Activated naive CD4-positive, alpha-beta T cell treated with anti-CD3 and anti-CD28 coated beads for 36 hours (primary cell): ENCODE measurements at places on chromosomes 3 and 15.
A peak's percentile ranks its signal among the peaks of the same experiment; 100 is the strongest.

DNA sequence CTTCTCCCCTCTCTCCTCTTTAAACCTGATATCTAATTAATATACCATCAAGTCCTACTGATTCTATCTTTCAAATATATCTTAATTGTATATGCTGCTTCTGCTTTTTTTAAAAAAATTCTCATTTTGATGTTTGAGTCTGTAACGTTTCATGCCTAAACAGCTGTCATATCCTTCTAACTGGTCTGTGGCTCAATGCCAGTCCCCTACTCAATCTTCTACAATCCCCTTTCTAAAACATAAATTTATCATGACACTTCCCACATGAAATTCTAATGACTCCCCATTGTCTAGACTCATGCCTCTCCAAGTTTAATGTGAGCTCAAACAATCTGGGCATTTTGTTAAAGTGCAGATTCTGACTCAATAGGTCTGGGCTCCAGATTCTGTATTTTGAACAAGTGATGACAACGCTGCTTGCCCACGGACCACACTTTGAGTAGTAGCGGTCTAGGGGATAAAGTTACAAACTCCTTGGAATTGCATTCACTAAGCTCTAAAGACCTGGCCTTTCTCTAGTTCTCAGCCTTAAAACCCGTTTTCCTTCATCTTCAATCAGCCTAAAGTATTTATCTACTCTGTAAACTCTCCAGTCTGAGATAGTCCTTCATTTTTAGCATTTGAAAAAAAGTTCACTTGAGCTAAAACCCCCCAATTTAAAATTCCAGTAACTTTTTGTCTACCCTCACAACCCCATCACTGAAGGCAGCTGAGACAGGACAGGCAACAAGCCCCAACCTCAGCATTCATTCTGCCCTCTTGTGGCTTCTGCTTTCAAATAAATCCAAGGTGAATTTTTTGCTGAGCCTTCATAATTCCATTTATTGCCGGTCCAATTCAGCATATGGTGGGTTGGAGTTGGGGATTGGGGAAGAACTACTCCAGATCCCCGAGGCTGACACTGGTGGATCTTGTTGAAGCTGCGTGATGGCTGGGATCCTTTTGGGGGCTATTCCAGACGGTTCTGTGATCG is 88.1 kb upstream of the THRB start:
- no peak for DNase-seq

GRCh38 chr3:83500931-83501330 is 1457.9 kb upstream of the CADM2 start:
- no peak for DNase-seq

GRCh38 chr3:133535971-133536881 is 37.3 kb upstream of the CDV3 start:
- no peak for DNase-seq

- DNase-seq: peak; percentile 31
Measured at GRCh38 chr3:152352554-152352953, 83.8 kb downstream of the MBNL1 start.

DNA sequence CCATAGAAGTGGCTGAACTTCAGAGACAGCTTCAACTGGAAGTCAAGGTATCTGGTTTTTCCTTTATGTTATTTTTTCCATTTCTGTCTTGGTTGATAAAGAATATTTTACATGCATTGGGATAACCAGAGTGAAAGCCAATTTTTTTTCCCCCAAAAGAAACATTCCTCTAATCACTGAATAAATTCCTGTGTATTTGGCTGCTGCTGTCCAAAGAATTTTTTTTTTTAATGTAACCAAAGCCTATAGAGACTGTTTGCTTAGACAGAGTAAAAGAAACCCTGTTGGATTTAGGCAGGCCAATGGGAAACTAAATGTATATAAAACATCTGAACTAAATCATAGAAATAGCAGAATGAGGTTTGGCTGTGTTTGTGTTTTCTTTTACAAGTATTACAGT is 75.2 kb downstream of the CGNL1 start:
- DNase-seq: no peak

DNA sequence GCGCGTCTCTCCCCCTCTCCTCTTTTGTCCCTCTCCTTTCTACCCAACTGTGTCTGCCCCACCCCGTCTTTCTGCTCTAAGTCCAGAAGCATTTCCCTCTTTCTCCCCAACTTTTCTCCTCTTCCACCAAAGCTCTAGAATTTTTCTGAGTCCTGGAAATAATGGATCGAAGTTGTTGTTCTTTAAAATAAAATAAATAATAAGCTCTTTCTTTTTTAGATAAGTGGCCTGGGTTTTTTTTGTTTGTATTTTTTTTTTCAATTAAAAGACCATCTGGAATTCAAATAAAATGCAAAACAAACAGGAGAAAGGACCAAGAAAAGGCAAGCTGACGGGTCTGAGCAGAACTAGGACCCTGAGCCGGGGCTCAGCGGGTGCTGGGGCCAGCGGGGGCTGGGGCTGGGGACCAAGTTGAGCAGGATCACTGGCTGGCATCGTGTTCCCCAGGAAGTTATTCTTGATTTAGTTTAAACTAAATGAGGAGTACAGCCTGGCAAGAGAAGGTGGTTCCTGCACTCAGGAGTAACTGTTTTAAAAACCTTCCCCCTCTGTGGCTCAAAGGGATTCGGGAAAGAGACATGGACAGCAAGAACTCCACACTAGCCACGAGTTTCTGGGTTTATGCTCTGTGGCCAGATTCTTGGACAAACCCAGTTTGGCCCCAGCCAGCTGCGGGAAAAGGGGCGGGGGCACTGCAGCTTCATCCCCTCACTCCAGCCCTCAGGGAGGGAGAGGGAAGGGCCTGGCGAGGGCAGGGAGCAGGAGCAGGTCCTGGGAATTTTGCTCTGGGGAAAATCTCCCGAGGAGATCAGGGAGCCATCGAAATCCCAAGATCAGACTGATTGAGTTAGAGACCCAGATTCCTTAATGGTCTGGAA is 8.4 kb downstream of the GATA2 start:
- no peak for DNase-seq

- no peak for DNase-seq
Measured at GRCh38 chr3:59391131-59391530, 341.3 kb upstream of the CFAP20DC start.

GRCh38 chr15:81024265-81024872 is 23.6 kb downstream of the TLNRD1 start:
- no peak for DNase-seq

GRCh38 chr15:83767741-83768140 is 113.8 kb downstream of the ADAMTSL3 start:
- DNase-seq: no peak

DNA sequence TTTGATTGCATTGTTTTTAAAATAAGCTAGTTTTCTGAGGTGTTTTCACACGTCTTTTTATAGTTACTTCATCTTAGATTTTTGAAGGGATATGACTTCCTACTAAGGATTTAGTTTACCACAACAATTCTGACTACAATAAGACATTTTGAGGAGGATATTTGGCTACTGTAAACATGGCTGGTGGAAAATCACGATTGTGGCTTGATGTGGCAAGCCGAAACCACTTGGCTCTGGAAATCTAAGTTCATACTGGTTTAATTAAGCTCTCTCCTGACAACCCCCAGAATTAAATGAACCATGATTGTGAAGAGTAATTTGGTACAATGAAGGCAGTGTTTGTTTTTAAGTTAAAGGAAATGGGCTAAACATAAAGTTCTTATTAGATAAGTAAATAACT is 30.8 kb downstream of the ST3GAL6 start:
- DNase-seq: no peak

DNA sequence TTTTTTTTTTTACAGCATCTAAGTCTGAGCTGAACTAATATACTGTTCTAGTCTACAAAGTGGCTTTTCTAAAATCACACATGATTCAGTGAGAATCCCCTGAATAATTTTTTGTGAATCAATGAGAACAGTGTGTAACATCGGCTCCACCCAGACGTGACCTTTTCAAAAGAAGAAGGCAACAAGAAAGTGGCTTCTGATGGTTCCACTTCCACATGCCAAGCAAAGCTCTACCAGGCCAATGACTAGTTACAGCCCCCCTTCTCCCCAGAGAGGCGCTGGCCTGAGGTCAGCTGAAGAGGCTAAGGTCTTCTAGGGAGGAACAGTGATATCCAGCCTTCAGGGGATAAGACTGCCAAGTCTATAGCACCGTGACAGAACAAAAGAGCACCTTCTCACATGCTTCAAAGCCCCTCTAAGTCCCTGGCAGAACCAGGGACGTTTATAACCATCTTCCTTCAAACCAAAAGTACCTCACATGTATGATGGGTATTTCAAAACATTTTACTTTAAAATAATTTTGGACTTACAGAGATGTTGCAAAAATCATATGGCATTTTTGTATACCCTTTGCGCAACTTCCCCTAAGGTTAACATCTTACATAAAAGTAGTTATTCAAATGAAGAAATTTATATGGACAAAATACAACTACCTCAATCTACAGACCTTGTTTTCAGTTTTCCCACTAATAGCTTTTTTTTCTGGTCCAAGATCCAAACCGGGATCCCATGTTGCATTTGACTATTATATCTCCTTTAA is 177.9 kb downstream of the OSBPL10 start:
- no peak for DNase-seq

GRCh38 chr3:53073553-53074365 is 27.9 kb upstream of the SFMBT1 start:
- DNase-seq: no peak

DNA sequence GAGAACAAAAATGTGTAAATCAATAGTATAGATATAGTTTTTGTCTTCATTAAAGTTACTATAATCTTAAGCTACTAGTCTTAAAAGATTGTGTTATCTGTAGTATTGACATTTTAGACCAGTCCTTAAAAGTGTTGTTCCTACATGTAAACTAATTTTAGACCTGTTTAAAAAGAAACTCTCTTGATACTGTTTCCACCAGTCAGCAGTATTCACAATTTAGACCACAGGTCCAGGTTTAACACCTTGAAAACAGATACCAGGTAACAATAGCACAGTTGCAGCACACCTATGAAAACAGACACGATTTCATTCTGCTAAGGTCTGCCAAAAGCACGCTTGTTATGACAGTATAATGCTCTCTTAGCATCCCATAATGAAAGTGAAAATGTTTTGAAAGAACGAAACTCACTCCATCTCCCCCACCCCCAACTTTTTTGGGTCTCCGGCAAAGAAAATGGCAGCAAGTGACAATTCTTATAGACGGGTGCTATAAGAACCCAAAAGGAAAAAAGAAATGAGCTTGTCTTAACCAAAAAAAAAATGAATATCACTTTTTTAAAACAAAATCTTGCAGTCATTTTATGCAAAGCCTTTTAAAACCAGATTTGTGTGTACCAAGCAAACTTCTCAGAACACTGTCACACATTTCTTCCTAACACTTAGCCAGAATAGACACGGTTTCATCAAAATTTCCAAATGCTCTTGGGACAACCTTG is 1.6 kb downstream of the EIF4E3 start:
- DNase-seq: peak; percentile 74

GRCh38 chr3:88189361-88189810 is 39.6 kb downstream of the C3orf38 start:
- peak; percentile 27 for DNase-seq

DNA sequence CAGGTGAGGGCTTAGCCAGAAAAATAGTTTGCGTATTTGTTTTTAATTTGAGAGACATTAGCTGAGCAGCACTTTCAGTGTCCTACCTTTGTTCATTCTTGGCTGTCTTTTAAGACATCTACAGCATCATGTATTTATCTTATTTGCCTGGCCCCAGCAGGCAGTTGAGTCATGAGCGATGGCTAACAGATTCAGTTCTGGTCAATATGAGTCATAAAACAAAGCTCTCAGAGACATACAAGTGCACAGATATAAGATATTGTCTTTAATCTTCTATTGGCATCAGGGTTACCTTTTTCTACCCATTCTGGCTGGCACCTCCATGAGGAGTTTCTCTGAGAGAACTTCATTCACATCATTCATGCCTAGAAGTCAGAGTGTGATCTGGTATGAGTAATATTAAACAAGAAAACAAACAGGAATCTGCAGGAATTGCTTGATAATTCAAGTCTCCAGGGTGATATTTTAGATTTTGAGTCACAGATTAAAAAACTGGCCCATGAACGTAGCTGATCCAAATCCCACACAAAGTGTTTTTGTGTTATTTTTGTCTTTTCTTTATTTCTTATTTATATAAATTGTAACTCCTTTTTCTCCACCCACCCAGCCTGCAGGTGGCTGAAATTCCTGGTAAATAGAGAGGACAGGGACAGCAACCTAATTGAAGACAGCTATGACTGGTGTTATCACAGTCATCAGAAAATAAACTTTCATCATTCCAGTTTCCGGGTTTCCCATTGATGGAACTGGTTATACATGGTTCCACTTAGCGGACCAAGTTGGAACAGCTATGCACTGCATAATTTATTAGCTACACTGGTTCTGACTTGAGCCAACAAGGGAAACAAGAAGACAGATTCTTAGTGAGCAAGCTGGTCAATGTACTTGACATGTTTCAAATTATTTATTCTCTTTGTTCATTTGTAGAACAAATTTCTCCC is 47.3 kb downstream of the PLSCR2 start:
- no peak for DNase-seq

DNA sequence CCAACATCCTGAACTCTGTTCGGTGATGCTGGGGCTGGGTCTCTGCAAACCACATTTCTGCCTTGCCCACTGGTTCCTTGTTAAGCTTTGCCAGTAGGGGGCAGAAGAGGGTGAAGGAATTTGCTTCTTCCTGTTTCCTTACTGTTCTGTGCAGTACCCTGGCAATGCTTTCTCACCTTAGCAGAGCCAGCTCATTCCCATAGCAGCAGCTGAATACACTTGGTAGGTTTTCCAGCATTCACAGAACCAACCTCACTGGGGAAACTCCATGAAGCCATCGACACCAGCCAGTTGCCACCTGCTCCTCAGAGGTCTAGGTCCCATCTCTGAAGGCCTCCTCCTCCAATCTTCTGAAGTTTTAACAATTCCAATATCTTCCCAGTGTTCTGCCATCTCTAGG is 308.4 kb downstream of the PDCD6IP start:
- peak; percentile 57 for DNase-seq

DNA sequence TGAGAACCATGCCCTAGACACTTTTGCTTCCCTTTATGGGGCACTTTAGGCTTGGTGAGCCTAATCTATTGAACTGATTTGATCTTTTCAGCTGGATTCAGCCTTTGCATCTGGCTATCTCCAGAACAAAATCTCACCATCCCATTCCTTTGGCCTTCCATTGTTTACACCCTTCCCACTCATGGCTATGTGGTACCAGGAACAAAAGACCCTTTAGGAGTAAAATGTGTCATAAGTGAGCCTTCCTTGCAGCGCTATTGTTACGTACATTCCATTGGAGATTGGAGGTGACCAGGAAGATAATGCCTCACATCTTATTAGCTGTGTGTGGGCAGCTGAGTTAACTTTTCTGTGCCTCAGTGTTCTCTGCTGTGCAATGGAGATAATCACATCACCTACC is 188.4 kb downstream of the SATB1 start:
- DNase-seq: no peak

DNA sequence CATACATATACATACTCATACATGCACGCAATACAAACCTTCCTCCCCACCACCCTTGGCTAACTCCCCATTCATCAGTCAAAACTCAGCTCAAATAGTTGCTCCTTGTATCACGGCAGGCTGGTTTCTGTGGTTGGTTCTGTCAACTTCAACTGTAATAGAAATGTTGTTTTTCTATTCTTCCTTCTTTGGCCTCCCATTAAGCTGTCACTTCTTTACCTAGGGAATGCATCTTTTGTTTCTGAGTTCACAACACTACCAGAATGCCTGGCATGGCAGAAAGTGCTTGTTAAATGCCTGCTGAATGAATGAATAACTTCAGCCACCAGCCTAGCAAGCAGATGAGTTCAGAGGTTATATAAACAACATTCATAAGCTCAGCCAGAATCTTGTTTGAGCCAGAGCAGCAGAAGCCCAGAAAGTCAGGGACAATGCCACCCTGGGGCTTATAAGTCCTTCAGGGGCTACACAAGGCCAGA is 63.1 kb downstream of the B3GALNT1 start:
- DNase-seq: no peak

- no peak for DNase-seq
Measured at GRCh38 chr3:31412832-31413231, 119.9 kb upstream of the STT3B start.
